ENCODE measurements at places on chromosomes 4 and X. TPM values are rescaled to one million over a fixed set of nuclear protein-coding genes. Genes with fewer than 3 reads are reported as not detected.

DNA sequence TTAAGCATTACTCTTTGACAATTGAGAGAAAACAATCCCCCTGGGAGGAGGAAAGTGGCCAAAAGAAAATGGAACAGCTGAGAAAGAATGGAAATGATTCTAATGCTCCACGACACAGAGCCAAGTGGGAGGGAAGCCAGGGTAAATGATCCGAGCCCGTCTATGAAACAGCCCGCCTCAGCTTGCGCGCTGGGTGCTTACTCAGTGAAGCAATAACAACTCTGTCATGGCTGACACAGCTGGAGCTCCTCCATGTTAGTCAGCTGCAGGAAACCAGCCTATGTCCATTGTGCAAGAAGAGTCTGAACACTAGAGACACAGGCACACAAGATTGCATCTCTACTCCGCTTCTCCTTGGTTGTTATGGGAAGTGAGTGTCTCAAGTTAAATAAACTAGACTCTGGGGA is 19.3 kb downstream of the NOA1 start:
- no peak for DNase-seq

- DNase-seq = no peak
These were observed 44.7 kb upstream of the AFAP1 start for GRCh38 chr4:7984286-7984925.

DNA sequence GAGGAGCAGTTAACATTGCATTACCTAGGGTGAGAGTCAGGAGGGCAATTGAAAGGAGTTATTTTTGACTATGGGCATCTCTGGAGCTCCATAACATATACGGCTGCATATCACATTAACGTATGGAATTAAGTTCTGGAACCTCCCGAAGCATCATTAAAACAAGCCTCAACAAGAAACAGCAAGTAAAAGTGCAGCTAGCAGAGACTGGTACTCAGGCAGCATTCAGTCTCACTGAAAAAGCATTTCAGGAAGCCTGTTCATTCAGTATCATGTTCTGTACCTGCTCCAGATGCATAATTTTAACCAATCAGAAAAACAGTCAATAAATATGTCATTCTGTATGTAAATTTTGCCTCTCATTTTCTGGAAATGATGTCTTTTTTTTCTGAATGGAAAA is 299.6 kb downstream of the EPHA5 start:
- DNase-seq = no peak

- no peak for DNase-seq
These were observed 59.0 kb upstream of the WDR1 start for GRCh38 chr4:10175626-10176025.

- no peak for DNase-seq
These were observed 105.2 kb downstream of the RBM47 start for GRCh38 chr4:40524366-40525041.

DNA sequence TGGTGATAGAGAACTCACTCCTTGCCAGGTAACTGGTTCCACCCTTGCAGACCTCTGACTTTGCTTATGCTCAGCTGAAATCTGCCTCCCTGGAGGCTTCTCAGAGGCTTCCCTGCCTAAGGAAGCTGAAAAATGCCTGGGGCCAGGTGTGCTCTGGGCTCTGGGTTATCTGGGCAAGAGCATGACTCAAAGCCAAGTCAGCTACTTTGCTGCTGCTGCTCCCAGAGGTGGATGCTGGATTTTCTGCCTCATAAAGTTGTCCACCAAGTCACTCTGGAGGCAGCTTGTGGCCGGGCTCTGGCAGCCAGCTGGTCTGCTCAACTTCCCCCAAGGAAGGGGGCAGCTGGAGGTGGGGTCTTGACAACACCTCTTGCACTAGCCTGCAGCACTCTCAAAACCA is 132.7 kb downstream of the PJA1 start:
- DNase-seq = no peak

GRCh38 chr4:74095886-74096264 is 3.1 kb downstream of the CXCL2 start:
- no peak for DNase-seq

DNA sequence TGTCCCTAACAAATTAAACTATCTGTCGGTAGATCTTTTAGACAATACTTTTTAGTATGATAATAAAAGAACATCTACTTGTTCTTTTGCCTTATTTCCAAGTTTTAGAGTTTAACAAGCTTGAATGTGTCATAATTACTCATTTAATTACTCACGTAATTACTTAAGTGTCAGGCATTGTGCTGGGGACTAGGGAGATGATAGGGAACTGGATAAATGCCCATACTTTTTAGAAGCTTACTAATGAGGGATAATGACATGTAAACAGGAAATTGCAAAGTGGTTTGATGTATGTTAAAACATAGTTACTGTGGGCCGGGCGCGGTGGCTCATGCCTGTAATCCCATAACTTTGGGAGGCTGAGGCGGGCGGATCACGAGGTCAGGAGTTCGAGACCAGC is 158.3 kb downstream of the DMD start:
- DNase-seq = no peak

The BTK gene
- total RNA-seq = 193 TPM

The SMIM10L2A gene
- 0.10 TPM for total RNA-seq

The ADH6 gene
- total RNA-seq = not detected

The ZMAT1 gene
- 19.8 TPM for total RNA-seq
